ENCODE measurements at places on chromosomes 7 and 10. TPM values are rescaled to one million over a fixed set of nuclear protein-coding genes. Genes with fewer than 3 reads are reported as not detected.

DNA sequence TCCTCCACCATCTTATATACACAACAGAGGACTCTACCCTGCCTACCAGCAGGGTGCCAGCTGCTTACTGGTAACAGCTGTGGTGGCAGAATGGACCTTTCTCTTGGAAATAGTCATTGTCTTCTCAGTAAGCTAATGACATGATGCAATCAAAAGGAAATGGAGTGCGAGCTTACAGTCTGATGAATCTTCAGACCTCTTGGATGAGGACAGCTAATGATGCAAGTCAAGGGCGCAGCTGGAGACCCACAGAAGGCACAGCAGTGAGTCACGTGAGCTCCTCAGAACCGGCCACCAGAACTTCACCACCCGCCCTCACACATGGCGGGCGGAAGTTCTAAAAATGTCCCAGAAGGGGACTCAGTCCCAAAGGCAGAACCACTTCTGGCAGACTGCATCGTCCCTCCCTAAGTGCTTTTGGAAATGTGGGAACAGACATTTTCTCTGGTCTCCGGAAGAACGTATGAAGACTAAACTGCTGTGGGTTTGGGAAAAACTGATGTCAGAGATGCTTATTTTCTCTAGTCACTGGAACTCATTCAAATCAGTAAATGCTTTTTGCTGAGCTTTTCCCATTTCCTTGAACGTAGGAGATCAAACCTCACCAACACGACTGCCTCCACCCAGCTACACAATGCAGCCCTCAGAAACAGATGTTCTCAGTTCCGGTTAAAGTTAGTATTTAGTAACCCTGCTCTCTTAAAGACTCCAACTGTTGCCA lies 96.4 kb downstream of the FAS start:
- no peak for DNase-seq
- no peaks in the 10 kb centered on the region for H3K27me3 ChIP-seq
- no peak overlapping the region for H3K27ac ChIP-seq
- H3K36me3 ChIP-seq = no peaks in the 10 kb centered on the region
- H3K4me3 ChIP-seq = no peak overlapping the region

Gene KEL
- total RNA-seq = 1.5 TPM

Gene NCF1
- total RNA-seq = not detected

GRCh38 chr7:154729056-154729455 lies 273.9 kb downstream of the PAXIP1 start:
- no peak overlapping the region for H3K4me3 ChIP-seq
- H3K27ac ChIP-seq = no peak overlapping the region
- H3K36me3 ChIP-seq = no peaks in the 10 kb centered on the region
- H3K4me1 ChIP-seq = no peaks in the 10 kb centered on the region

DNA sequence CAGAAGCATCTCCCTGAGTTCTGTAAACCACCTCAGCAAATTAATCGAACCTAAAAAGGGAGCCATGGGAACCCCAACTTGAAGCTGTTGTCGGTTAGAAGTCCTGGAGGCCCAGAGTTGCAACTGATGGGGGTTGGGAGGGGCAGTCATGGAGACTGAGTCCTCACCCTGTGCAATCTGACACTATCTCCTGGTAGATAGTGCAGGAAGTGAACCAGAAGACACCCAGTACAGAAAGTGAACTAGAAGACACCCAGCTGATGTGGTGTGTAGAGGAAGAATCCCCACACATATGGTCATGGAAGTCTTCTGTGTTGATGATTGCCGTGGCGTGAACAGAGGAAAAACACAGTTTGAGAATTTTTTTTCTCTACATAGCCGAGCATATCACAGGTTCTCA lies 58.8 kb upstream of the SRRM3 start:
- no peaks in the 10 kb centered on the region for H3K4me1 ChIP-seq
- no peak for DNase-seq
- H3K4me3 ChIP-seq = no peak overlapping the region
- peaks cover 56% of the 10 kb centered on the region for H3K27me3 ChIP-seq
- H3K27ac ChIP-seq = no peak overlapping the region

GRCh38 chr10:69124563-69125268 lies 738 bp downstream of the VPS26A start:
- peak overlapping the region; percentile 88 for H3K4me3 ChIP-seq
- no peak for DNase-seq
- H3K4me1 ChIP-seq = peaks cover 24% of the 10 kb centered on the region
- no peaks in the 10 kb centered on the region for H3K27me3 ChIP-seq

DNA sequence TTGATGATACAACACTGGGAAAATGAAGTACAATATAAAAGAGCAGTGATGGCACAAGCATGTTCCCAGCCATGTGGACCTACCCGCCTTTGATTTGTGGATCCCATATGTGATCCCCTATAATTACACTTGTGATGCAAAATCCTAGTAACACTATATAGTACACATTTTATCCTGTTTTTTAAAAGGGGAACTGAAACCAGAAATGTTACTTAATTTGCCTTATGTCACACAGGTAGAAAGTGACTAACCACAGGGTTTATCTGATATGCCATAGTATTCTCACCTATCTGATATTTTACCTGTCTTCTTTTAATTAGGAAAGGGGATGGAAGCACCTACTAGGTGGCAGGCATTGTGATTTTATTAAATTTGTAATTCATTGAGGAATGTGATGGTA lies 35.0 kb downstream of the ARMC3 start:
- peaks cover 20% of the 10 kb centered on the region for H3K27me3 ChIP-seq
- H3K4me1 ChIP-seq = no peaks in the 10 kb centered on the region
- H3K4me3 ChIP-seq = no peak overlapping the region
- no peak for DNase-seq
- H3K27ac ChIP-seq = no peak overlapping the region
- no peaks in the 10 kb centered on the region for H3K36me3 ChIP-seq

- H3K36me3 ChIP-seq = no peaks in the 10 kb centered on the region
- H3K27me3 ChIP-seq = no peaks in the 10 kb centered on the region
- DNase-seq = no peak
- H3K27ac ChIP-seq = no peak overlapping the region
- peaks cover 11% of the 10 kb centered on the region for H3K4me1 ChIP-seq
Observed at GRCh38 chr7:33530664-33531063, 374.7 kb upstream of the BMPER start.

GRCh38 chr7:4013793-4014192 lies 668.3 kb upstream of the FOXK1 start:
- no peaks in the 10 kb centered on the region for H3K27me3 ChIP-seq
- DNase-seq = no peak
- H3K4me3 ChIP-seq = no peak overlapping the region
- H3K4me1 ChIP-seq = no peaks in the 10 kb centered on the region

GRCh38 chr7:46616636-46617035 lies 695.6 kb upstream of the IGFBP3 start:
- no peak overlapping the region for H3K27ac ChIP-seq
- no peak overlapping the region for H3K4me3 ChIP-seq
- peaks cover 8% of the 10 kb centered on the region for H3K4me1 ChIP-seq
- no peaks in the 10 kb centered on the region for H3K36me3 ChIP-seq
- no peak for DNase-seq

Gene CYP26A1
- not detected for total RNA-seq

Gene C10orf143
- total RNA-seq = 2.9 TPM

DNA sequence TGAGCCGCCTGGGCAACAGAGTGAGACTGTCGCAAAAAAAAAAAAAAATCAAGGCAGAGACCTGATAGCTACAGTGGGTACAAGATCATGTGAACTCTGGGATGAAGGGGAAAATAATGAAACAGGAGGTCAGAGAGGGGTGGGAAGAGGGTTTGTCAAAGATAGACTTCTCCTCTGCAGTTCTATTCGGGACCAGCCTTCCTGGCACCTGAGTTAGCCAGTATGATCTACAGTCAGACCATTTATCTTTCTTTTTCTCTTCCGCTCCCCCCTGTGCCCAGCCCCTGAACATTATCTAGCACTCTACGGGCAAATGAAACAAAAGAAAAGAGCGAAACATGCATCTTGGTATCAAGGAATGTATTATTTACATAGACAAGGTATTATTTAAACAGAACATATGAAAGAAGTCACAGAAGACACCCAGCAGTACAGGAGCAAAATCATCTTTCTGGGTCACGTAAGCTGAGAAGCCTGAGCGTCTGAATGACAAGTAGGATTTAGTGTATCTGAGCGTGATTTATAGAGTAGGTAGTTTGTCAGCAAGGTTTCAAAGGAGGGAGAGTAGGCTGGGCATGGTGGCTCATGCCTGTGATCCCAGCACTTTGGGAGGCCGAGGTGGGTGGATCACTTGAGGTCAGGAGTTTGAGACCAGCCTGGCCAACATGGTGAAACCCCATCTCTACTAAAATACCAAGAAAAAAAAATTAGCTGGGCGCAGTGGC lies 109.0 kb downstream of the PRKCQ start:
- H3K27me3 ChIP-seq = peaks cover 9% of the 10 kb centered on the region
- no peak overlapping the region for H3K4me3 ChIP-seq
- H3K4me1 ChIP-seq = peaks cover 3% of the 10 kb centered on the region

Measured in osteocyte (in vitro differentiated cells).